Stomach (tissue), 19 donors: ENCODE measurements at places on chromosomes 5 and 9.

DNA sequence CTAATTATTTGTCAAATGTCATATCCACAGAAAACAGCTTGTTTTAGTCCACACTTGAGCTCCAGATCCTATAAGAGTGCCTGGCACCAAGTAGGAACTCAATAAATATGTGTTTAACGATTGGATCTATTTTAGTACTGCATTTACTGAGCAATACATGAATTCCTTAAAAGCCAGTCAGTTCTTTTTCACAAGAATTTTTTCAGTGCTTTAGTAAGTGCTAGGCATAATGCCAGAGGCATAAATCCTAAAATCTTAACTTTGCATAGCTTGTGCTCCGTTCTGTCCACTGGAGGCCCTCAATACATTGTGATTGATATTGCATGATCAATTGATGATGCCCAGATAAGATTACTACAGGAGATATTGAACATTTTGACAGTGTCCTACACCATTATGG lies 67.3 kb upstream of the PCSK5 start:
- no peak for DNase-seq

- peak; percentile 41 for DNase-seq
Observed at GRCh38 chr9:136055715-136056545, 39.2 kb downstream of the NACC2 start.

GRCh38 chr5:32707418-32707997 lies 3.6 kb upstream of the NPR3 start:
- DNase-seq: no peak

DNA sequence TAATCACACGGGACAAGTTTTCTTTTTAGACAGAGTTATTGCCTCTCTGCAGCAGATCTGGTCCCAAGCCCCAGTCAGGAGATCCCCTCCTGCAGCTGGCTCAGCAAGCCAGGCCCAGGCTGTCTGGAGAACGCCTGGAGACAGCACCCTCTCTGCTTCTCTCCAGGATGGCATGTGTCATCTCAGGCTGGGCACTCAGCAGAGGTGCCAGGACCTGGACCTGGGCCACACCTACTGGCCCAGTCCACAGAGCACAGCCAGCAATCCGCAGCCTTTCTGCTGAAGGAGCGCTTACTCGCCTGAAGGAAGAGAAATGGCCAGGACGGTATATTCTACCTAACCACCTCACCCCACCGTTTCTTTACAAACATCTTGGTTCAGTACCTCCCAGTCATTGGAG lies 4.7 kb upstream of the TBC1D9B start:
- DNase-seq: peak; percentile 53

GRCh38 chr9:133629221-133630110 lies 6.7 kb upstream of the DBH start:
- DNase-seq: no peak

GRCh38 chr9:37839496-37840461 lies 39.2 kb downstream of the DCAF10 start:
- DNase-seq: no peak

GRCh38 chr5:44714871-44715561 lies 93.7 kb upstream of the MRPS30 start:
- DNase-seq: no peak

DNA sequence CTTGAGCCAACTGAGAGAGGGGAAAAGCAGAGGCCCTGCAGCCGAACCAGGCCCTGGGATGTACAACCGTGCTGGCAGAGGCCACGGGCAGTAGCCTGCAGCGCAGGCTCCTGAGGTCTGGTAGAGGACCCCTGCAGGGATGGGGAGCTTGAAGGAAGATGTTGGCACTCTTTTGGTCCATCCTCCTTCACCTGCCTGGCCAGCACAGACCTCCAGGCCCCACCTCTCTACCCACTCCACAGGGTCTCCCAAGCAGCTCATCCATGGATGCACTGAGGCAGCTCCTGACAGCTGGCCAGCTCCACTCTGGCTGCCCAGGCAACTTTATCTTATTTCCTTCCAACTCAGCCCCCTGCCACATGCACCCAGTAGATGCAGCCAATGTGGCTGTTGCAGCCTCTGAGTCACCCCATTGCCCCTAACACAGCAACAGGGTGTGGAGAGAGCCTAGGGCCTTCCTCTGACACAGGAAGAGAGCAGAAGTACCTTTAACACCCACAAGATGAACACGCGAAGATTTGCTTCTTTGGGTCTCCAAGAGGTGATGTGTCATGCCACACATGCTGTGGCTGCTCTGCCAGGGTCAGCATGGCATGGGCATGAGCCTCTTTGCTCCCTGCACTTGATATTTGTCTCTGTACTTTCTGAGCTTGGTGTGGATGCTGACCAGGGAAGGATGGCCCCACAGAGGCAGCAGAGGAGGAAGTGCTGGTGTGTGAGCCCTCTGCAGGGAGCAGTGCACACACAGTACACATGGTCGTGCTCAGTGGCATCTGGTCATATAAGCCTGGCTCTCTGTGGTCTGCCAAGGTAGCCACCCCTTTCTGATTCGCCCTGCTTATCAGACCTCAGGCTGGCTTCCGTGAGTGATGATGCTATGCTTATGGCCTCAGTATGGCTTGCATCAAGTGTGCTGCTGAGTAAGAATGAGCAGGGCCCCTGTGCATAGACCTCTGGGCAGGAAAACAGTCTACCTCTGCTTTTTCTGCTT lies 117.2 kb downstream of the NRG2 start:
- DNase-seq: no peak

GRCh38 chr5:25006734-25007133 lies 362.0 kb upstream of the CDH10 start:
- no peak for DNase-seq
